ENCODE measurements at places on chromosomes 1 and 21.

DNA sequence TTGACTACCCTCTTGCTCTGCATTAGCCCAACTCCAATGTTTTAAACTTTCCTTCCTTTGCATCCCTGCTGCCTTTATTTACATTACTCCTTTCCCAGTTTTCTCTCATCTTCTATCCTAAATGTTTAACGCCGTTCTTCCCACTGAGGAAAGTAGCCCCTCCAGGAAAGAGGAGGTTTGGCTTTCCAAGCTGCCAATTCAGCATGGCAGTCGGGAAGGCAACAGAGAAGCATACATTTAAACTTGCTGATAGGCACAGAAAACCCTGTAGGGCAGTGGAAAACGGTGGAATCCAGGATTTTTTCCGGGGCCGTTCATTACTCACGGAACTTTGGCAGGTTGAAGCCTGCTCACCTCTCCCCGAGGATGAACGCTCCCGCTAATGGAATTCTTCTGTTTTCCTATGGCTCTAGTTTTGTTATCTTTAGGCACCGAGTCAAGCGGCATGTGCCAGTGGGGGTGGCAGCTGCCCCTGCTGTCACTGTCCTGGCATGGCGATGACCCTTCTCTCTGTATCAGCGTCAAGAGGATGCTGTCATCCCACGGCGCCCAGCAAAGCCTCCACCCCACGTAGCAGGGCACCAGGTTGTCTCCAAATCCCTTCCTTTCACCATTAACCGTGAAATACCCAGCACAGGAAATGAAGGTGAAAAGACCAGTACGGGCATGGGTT lies 48.3 kb downstream of the ZBTB18 start:
- DNase-seq = no peak

DNA sequence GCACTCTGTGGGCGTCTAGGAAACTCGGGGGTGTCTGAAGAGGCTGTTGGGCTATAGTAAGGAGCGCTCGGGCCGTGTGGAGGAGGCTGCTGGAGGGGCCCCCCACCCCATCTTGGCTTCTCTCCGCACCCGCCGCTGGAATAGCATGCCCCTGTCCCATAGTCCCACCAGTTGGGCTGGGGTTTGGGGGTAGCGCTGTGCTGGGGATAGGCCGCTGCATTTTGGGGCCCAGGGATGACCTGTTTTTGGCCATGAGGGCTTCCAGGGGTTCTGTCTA lies 511 bp downstream of the EFNA3 start:
- DNase-seq = no peak

GRCh38 chr1:244830639-244831038 lies 4.8 kb upstream of the COX20 start:
- no peak for DNase-seq

DNA sequence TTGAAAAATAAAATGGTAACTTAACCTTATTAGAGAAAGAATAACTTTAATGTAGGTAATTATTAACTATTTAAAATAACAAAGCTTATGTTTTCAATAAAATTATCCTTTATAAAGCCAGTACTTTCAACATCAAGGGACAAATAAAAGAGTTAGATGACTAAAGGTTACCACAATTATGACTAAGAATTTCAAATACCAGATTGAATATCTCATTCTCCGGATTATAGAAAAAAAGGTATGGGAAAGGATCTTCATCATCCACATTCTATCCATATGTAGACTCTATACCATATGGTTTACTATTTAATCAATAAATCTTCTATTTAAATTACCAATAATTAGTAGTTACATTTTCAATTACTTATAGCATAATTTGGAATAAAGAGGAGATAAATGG lies 62.8 kb downstream of the TOR3A start:
- no peak for DNase-seq

GRCh38 chr21:38300141-38300578 lies 43.4 kb downstream of the KCNJ15 start:
- DNase-seq = no peak

- DNase-seq = no peak
Observed at GRCh38 chr1:101706366-101706765, 290.4 kb downstream of the OLFM3 start.

- no peak for DNase-seq
Observed at GRCh38 chr1:53069663-53070327, 7.8 kb downstream of the PODN start.

- DNase-seq = no peak
Observed at GRCh38 chr1:18064534-18064933, 43.1 kb upstream of the IGSF21 start.

DNA sequence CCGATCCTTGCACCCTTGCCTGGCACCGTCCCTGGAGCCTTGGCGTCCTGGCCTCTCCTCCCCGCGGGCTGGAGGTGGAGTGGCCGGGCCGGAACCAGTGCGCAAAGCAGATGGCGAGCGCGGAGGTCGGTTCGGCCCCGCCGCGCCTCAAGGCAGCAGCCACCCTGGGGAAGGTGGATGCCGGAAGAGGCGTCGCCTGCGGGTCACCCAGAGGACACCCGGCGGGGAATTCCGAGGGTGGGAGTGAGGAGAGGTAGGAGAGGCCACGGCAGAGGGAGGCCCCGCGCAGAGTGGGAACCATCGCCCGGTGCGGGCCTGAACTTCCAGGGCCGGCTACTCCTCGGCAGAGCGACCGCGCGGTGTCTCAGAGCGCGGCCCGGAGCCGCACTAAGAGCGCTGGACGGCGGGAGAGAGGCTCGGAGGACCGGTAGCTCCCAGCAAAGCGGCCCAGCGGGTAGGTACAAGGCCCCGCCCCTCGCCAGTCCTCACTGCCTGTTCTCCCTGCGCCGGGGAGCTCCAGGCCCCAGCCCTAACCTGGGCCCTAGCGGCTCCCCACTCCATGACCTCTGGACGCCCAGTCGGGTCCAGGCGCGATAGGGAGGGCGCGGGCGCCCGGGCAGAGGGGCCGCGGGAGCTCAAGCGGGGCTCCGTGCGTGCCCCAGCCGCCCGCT lies at the start of gene RNF207:
RNF207 (plus strand) TSS at position 271 of the 671 bp plus-strand sequence. CDS start 417 bp downstream, outside the sequence.
- peak; percentile 89 for DNase-seq

GRCh38 chr1:47192458-47193384 lies 2.9 kb upstream of the PDZK1IP1 start:
- peak; percentile 82 for DNase-seq

DNA sequence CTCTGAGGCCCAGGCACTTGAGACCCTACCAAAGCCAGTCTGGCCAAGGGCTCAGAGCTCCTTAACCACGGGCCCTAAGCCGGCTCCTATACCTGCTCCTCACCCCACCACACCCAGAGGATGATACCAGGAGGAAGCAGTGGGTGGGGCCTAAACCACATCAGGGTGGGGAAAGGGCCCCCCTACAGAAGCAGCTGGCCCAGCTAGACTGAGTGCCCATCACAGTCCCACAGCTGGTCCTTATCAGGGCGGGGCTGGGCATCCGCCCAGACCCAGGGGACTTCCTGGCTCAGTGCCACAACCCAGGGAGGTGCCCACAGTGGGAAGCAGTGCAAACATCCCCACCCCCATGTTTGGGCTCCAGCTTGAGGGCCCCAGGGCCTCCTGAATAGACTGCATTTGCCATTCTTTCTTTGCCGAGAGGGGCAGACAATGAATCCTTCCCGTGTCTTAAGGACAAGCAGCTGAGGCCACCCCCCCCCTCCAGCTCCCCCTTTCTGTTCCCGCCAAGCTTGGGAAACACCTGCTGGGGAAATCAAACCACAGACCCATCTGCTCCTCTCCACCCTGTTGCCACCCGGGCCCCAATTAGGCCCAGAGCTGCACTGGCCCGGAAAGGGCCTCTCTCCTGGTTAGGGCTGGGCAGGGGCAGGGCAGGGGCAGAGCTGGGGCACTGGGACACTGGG lies 6.2 kb downstream of the E2F2 start:
- no peak for DNase-seq

GRCh38 chr21:32472890-32473765 lies 60.6 kb downstream of the EVA1C start:
- DNase-seq = no peak

- no peak for DNase-seq
Observed at GRCh38 chr1:227490478-227490877, 72.9 kb upstream of the ZNF678 start.

DNA sequence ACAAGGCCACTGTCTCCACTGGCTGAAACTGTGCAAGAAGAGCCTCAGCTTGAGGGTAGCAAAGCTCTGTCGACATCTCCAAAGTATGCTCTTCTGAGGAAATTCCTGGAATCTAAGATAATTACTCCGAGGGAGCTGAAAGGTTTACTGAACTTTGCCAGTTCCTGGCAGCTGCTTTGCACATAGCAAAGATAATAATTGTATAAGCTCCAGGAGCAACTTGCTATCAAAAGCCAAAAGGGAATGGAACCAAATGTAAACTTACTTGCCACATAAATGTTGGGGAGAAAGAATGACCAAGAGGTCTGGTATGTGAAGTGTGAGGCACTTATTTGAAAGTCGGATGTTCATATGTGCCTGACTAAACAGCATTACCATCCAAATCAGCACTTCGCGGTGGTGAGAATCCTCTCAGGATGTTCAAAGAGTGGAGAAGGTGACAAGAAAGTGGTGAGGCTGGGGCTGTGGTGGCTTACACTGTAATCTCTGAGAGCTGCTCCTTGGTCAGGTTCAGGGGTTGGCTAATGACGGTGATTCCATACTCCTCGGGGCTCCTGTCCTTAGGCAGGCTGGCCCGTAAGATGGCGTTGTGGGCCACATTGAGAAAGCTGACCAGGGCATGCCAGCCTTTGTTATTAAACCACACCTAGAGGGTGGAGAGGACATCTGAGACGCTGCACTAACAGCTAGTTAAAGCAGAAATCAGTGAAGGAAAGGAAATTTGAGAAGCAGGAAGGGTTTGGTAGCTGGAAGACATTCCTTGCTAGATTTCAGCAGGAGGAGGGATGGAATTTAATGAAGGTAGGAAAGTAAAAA lies 100.0 kb downstream of the ABCA4 start:
- DNase-seq = no peak

- no peak for DNase-seq
Observed at GRCh38 chr1:164785841-164786534, 227.0 kb downstream of the PBX1 start.

GRCh38 chr1:165623624-165624023 lies 7.4 kb upstream of the MGST3 start:
- no peak for DNase-seq

DNA sequence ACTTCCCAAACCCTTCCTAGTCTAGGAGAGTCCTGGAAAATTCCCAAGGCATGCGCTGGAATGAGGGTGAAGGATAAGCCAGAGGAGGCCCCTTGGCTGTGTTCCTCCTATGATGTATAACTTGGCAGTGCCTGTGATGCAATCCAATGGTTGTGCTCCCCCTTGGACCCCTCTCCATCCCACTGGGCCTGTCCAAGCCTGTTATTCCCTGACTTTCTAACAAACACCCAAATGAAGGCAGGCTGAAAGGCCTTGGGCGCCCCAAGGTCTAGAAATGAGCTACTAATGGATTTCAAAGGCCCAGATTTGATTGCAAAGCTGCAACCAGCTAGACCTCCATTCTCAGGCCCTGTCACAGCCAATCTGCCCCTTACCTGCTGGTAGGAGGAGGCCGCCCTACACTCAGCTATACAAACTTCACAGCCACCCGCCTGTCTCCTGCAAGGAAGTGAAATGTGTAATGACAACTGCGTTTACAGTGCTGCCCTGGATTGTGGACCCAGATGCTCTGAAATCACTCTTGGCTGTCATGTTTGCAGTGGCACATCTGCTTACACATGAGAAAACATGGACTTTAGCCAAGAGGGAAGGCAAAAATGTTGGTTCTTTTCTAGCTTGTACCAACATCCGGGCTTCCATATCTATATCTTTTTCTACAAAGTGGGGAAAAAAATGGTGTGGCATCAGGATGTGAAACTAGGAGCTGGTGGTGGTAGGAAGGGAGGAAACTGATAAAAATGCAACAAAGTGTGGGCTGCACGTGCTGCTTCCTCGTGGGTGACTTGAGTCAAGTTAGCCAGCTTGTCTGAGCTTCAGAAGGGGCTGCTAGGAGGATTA lies 130.4 kb downstream of the TRABD2B start:
- no peak for DNase-seq

- no peak for DNase-seq
Observed at GRCh38 chr21:23780326-23780725, 1827.0 kb downstream of the MRPL39 start.

- DNase-seq = peak; percentile 14
Observed at GRCh38 chr1:205920159-205920558, 23.1 kb downstream of the SLC26A9 start.

DNA sequence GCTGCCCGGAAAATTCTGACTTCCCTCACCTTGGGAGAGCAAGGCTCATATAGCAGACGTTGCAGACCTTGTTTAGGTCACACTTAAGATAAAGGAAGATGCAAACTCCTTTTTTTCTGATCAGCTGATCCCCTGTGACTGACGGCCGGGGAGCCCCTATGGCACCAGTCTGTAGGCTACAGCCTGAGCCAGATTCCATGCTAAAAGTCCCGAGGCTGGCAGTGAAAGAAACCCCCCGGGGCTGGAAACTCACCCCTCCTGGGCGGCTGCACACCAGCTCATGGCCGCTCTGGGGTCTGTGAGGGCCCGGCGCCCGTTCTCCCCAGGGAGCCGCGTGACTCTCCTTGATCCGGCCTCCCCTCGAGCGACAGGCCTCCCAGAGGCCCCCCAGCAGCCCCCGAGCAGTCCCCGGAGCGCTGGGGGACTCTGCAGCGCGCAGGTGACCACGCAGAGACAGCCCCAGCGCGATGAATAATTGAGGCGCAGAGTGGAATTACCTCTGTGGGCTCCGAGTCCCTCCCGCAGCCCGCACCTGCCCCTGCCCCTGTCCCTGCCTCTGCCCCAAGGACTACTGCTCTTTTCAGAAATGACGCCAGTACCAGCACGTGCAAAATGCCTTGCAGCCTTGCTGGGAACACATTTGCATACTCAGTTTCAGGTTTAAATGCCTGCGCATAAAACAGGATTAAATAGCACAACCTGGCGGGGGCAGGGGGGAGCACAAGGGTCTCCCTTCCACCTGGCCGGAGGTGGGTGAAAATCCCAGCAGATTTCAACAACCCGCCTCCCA lies 62.6 kb upstream of the CLDN14 start:
- no peak for DNase-seq

- no peak for DNase-seq
Observed at GRCh38 chr1:8152731-8153702, 126.9 kb upstream of the ERRFI1 start.

GRCh38 chr1:244874974-244875579 lies 10.7 kb upstream of the HNRNPU start:
- no peak for DNase-seq

- DNase-seq = no peak
Observed at GRCh38 chr1:208174731-208175507, 69.3 kb downstream of the PLXNA2 start.

- DNase-seq = no peak
Observed at GRCh38 chr21:42209801-42210479, 9.0 kb upstream of the ABCG1 start.
